ENCODE measurements at places on chromosomes 6 and 20. TPM values are rescaled to one million over a fixed set of nuclear protein-coding genes. Genes with fewer than 3 reads are reported as not detected.
A peak's percentile ranks its signal among the peaks of the same experiment; 100 is the strongest.

Gene BCAS1
- total RNA-seq = 0.83 TPM

DNA sequence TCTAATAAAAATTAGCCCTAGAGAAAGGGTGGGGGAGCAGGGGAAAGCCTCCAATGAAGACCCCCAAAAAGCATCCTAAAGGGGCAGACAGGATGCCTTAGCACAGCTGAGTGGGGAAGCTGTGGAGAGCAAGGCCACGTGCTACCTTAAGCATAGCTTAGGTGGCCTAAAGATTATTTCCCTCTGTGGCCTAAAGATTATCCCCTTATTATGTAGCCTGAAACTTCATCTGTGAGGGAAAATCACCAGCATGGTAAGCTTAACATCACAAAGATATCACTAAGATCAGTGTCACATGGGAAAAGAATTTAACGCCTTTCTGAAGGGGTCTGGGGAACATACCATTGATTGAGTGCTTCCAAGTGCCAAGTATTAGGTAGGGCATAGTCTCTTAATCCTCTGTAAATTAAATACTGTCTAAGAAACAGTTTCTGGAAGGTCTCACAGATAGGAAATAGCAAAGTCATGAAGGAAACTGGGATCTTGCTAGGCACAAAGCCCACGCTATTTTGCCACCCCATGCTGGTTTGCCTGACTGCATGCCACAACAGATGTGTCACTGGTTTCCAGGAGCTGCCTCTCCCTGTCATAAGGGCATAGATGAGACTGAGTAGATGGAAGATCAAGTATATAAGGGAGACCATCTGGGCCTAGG, 170.0 kb downstream of the HACE1 start:
- no peak for DNase-seq
- H3K27ac ChIP-seq = no peak overlapping the region
- H3K27me3 ChIP-seq = no peaks in the 10 kb centered on the region
- no peaks in the 10 kb centered on the region for H3K4me1 ChIP-seq
- H3K36me3 ChIP-seq = no peaks in the 10 kb centered on the region

Gene LAMA4
- total RNA-seq = 2.4 TPM

DNA sequence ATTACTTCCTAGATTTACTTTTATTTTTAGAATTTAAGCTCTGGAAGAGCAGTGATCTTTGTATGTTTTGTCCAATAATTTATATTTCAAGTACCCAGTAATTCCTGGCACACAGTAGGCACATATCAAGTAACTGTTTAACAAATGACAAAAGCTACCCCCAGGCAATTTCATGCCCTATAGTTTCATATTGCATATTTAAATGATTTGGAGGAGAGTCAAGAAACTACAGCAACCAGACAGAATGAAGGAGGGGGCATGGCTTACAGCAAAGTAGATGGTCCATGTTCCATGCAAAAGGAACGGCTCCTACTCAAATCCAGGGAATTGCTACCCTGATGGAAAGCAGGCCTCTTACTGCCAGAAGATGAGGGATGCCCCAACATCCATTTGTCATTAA, 113.5 kb downstream of the ARHGAP18 start:
- H3K27me3 ChIP-seq = no peaks in the 10 kb centered on the region
- DNase-seq = no peak
- peaks cover 5% of the 10 kb centered on the region for H3K36me3 ChIP-seq
- peaks cover 5% of the 10 kb centered on the region for H3K4me1 ChIP-seq
- H3K27ac ChIP-seq = no peak overlapping the region

Gene MYBL2
- 8.0 TPM for total RNA-seq

DNA sequence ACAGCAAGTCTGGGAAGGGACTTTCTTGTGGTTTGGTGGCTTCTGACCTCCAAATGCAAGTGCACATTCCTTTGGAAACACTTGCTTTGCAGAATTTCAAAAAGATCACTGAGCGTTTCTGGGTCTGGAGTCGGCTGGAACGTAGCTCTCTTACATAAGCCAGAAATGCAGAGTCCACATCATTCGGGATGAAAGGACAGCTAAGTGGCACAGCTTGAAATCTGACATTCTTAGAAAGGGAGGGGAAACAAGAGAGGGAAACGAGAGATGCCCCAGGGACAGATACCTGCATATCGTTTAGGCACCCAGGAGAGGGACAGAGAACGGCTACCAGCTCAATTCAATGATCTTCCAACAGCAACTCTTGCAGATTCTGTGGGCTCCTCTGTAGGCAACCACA, 118.7 kb downstream of the NFATC2 start:
- H3K27me3 ChIP-seq = no peaks in the 10 kb centered on the region
- no peak for DNase-seq

DNA sequence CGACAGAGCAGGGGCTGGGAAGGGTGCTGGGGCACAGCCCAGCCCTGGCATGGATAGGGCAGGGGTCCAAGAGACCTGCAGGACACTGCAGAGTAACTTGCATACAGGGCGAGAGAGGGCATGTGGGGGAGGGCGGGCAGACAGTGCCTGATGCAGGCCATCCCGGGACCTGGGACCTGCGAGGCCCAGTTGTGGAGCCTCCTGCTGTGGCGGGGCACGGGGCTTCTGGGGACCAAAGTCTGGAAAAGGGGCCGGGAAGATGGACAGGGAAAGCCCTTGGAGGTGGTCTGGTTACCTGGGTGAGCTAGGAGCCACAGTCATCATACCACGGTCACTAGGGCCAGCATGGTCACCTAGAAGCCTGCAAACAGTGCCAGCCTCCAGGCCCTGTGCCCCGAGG, 412 bp upstream of the TUBB1 start:
- no peaks in the 10 kb centered on the region for H3K27me3 ChIP-seq
- H3K4me1 ChIP-seq = no peaks in the 10 kb centered on the region
- no peak overlapping the region for H3K27ac ChIP-seq
- no peak for DNase-seq
- no peaks in the 10 kb centered on the region for H3K36me3 ChIP-seq

GRCh38 chr20:53244711-53245110, 272.6 kb downstream of the TSHZ2 start:
- H3K27ac ChIP-seq = no peak overlapping the region
- no peak for DNase-seq
- no peaks in the 10 kb centered on the region for H3K36me3 ChIP-seq
- H3K4me3 ChIP-seq = no peak overlapping the region
- H3K27me3 ChIP-seq = no peaks in the 10 kb centered on the region
- H3K4me1 ChIP-seq = no peaks in the 10 kb centered on the region

Gene BPI
- not detected for total RNA-seq

Gene BPIFB4
- not detected for total RNA-seq

DNA sequence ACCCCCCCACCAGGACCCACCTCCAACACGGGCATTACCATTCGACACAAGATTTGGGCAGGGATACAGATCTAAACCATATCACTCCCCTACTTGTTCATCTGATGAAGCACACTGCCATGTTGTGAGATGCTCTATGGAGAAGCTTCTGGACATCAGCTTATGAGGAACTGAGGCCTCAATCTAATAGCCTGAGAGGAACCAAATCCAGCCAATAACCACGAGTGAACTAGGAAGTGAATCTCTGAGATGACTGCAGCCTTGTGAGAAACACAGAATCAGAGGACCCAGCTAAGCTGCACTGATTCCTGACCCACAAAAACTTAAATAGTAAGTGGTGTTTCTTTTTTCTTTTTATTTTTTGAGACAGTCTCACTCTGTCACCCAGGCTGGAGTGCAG, 21.6 kb upstream of the ZBTB2 start:
- H3K36me3 ChIP-seq = no peaks in the 10 kb centered on the region
- DNase-seq = no peak
- H3K4me3 ChIP-seq = no peak overlapping the region
- H3K4me1 ChIP-seq = no peaks in the 10 kb centered on the region

Gene HSD17B8
- total RNA-seq = 30.2 TPM

DNA sequence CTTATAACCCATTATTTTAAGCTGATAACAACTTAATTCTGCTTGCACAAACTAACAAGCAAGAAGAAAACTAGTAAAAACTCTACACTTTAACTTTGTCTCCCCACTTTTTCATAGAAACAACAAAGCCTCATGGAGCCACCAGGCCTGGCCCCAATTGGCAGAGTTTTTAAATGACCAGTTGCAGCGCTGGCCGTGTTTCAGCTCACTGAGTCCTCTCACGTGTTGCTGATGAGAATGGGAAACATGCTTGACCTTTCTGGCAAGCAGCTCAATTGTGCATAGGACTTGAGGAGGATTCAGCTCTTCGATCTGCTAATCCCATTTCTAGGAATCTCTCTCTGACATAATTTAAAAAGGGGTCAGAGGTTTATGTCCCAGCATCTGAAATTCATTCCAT, 24.5 kb upstream of the GRM4 start:
- H3K27ac ChIP-seq = no peak overlapping the region
- H3K4me1 ChIP-seq = no peaks in the 10 kb centered on the region
- no peak for DNase-seq
- H3K27me3 ChIP-seq = no peaks in the 10 kb centered on the region

GRCh38 chr20:17834804-17835203, 133.8 kb downstream of the SNX5 start:
- H3K27ac ChIP-seq = no peak overlapping the region
- peaks cover 5% of the 10 kb centered on the region for H3K4me1 ChIP-seq
- DNase-seq = no peak
- no peaks in the 10 kb centered on the region for H3K36me3 ChIP-seq
- H3K27me3 ChIP-seq = no peaks in the 10 kb centered on the region
- H3K4me3 ChIP-seq = no peak overlapping the region

Gene AIF1
- 18.6 TPM for total RNA-seq

GRCh38 chr6:5729080-5729434, 277.7 kb downstream of the NRN1 start:
- no peak overlapping the region for H3K27ac ChIP-seq
- no peak overlapping the region for H3K4me3 ChIP-seq
- H3K4me1 ChIP-seq = no peaks in the 10 kb centered on the region
- no peaks in the 10 kb centered on the region for H3K27me3 ChIP-seq

GRCh38 chr20:33443006-33443511, 504 bp downstream of the SNTA1 start:
- no peaks in the 10 kb centered on the region for H3K27me3 ChIP-seq
- H3K4me3 ChIP-seq = peak overlapping the region; percentile 64

DNA sequence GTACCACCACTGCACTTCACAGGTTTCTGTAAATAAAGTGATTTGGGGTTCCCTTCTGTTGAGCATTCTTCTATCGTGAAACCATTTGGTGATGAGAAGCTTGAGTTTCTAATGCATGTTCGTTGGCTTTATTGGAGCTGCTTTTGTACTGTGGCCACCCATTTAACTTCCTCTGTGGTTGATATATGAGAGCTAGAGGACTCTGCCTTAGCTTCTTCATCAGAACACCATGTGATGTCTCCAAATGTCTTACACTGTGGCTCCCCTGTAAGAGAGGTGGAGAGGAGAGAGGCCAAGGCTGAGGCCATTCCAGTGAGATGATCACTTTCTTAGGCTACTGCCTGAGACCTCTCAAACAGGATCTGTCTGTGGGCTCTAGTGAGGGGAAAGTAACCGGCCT, 114.5 kb downstream of the SLC16A10 start:
- no peak for DNase-seq
- no peaks in the 10 kb centered on the region for H3K36me3 ChIP-seq
- no peaks in the 10 kb centered on the region for H3K27me3 ChIP-seq
- H3K4me1 ChIP-seq = peaks cover 10% of the 10 kb centered on the region

- H3K4me1 ChIP-seq = no peaks in the 10 kb centered on the region
- no peaks in the 10 kb centered on the region for H3K27me3 ChIP-seq
- peak; percentile 40 for DNase-seq
- peak overlapping the region; percentile 71 for H3K27ac ChIP-seq
- H3K36me3 ChIP-seq = peaks cover 3% of the 10 kb centered on the region
Measured at GRCh38 chr20:63706852-63707557, 771 bp downstream of the ARFRP1 start.

Gene RRBP1
- 352 TPM for total RNA-seq

Gene BPIFB2
- 0.16 TPM for total RNA-seq

Gene PKIB
- 1.2 TPM for total RNA-seq

DNA sequence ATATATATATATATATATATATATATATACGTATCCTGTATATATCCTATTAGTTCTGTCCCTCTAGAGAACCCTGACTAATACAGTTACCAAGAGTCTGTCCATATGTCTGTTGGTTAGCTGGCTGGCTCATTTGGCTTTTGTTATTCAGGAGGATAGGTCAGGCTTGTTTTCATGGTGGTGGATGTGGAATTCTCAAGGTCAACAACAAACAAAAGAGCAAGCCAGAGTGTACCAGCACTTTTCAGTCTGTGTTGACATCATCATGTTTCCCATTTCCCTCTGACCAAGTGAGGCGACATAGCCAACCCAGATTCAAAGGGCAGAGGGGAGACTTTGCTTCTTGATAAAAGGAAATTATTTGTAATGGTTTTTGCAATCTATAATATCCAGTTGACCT, 88.5 kb upstream of the PTCHD4 start:
- H3K4me3 ChIP-seq = no peak overlapping the region
- H3K27ac ChIP-seq = no peak overlapping the region
- no peaks in the 10 kb centered on the region for H3K27me3 ChIP-seq
- no peak for DNase-seq

Measured in pancreas (tissue), 10 donors.